ENCODE measurements at places on chromosomes 3 and 15.

- no peak for DNase-seq
Measured at GRCh38 chr3:160607826-160608225, 42.5 kb upstream of the KPNA4 start.

DNA sequence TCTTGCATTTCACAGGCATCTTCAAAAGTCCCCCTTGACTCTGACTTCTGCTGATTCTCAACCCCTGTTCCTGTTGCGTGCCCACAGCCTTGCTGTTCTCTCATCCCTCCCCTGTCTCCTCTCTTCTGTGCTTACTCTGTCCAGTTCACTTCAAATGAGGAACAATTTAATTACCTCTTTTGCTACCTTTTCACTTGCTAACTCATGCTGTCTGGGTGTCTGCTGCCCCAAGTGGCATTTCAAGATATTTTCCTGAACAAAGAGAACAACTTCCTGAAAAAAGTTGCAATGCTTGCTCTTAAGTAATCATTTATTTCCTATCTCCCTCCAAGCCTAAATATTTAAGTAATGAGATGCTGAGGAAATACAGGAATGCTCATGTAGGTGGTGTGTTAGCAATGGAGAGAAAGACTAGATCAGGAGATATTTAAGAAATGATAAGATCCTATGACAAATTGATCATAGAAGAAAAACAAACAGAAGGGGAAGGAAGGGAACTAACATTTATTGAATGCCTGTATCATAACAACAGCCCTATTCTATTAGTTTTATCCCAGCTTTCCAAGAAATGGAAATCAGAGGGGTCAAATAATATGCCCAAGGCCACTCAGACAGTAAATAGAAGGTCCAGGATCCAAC lies 42.2 kb downstream of the SV2B start:
- DNase-seq, result no peak

DNA sequence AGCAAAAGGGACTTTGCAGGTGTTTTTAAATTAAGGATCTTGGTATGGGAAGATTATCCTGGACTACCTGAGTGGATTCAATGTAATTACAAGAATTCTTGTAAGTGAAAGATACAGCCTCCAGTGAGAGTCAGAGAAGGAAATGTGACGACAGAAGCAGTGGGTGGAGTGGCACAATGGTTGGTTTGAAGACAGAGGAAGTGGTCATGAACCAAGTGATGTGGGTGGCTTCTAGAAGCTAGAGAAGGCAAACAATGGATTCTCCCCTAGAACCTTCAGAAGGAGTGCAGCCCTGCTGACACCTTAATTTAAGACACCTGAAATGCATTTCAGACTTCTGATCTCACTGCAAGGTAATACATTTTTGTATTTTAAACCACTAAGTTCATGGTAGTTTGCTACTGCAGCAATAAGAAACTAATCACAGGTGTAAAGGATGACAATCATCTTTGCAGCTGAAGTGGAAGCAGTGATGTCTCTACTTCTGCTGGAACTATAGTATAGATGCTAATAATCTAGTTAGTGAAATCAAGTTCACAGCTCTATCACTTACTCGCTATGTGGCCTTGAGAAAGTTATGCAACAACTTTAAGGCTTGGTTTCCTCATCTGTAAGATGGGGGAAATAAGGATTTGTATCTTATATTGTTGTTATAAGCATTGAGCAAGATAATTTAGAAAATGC lies 403.4 kb upstream of the SUCLG2 start:
- no peak for DNase-seq

DNA sequence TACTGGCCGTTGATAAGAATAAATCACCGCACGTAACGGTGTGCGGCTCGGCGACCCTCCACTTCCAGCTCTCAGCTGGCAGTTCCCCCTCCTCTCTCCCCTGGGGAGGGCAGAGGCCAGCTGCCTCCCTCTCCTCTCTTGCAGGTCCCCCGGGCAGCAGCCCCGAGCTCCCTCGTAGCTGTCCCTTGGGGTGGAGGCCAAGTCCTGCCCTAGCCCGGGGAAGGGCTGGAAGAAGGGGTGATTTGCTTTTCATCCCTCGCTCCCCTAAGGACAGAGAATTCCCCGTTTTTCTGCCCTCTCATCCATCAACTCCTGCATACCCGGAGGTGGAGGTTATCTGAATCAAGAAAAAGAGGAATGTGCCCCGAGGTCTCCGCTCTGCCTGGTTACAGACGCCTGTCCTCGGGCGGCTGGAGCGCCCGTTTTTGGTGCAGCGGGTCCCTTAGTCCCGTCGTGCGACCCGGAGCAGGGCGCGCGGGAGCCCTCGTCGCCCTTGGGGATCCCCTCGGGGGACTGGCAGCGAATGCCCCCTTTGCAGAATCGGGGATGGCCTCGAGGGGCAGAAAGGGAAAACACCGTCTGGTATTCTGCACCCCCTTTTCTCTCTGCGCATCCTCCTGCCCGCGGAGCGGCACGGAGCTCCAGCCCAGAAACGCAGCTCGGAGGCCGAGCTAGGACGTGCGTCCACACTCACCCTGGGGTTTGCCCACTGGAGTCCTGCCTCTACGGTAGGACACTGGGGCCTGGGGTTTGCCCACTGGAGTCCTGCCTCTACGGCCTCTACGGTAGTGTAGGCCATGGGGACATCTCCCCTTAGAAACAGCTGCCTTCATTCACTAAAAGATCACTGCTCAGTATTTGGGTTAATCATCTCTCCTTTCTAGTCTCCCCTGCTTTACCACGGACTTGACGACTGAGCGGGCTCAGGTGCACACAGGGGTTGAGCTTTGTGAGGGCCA lies 2.2 kb downstream of the PTPRG start:
- DNase-seq, result no peak

DNA sequence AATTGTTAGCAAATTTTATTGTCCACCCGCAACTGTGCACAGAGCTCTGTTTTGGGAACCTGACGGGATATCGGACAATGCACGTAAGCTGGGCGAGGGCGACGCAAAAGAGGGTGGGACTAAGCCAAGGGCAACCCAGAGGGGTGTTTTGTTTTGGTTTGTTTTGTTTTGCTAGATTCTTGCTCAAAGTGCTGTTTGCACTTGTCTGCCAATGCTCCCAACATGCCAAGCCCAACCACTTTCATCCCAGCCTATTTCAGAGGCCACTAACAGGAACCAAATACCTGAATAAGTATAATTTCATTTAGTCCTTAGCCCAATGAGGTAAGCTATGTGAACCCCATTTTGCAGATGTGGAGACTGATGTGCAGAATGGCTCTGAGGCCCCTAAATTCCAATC lies 9.7 kb upstream of the CMTM7 start:
- DNase-seq, result no peak

DNA sequence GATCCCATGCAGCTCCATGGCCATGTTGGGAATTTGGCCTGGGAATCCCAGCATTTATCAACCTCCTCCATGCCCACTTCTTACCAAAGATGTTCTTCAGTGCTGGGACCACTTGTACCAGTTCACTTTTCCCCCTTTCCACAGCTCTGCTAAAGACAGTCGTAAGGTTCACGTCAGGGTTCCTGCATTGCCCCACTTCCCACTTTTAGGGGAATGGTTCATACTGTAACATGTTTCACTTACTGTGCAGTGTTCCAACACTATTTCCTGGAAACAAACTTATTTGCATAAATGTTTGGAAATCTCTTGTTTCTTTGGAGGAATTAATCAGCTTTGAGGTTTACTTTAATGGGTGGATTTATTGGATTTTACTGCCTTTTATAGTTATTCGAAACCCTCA lies 17.0 kb downstream of the APH1B start:
- DNase-seq, result no peak

- no peak for DNase-seq
Measured at GRCh38 chr3:4827767-4828166, 151.5 kb upstream of the BHLHE40 start.

DNA sequence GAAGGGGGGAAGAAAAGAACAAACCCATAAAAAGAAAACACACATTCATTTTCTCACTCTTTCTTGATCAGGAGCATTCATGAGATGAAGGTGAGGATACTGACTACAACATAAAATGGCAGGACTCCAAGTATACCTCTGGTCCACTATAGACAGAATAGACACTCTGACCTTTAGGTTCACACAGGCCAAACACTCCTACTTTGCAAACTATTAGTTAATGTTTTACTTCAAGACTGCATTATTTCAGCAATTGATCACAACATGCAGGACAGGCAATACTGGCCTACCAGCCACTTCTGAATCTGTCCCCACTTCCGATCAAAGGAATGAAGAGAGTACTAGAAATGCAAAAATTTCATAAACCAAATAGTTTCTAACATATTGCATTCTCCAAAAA lies 47.0 kb downstream of the LRRFIP2 start:
- no peak for DNase-seq

DNA sequence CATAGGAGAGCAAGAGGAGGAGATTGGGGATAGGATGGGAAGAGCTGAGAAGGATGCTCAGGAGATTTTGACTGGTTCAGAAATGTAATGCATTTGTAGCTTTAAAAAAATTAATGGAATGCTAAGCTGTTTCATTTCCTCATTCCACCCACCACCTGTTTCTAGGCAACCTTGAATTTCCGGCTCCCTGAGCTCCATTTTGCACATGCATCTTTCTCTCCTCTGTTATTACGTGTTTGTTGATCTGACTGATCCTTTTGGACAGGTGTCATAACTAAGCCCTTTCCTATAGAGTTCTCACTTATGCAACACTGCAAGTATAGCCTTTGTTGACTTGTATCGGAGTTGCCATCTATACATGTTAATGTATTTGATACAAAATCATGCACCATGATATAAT lies 4.3 kb downstream of the TMPRSS7 start:
- DNase-seq, result no peak

DNA sequence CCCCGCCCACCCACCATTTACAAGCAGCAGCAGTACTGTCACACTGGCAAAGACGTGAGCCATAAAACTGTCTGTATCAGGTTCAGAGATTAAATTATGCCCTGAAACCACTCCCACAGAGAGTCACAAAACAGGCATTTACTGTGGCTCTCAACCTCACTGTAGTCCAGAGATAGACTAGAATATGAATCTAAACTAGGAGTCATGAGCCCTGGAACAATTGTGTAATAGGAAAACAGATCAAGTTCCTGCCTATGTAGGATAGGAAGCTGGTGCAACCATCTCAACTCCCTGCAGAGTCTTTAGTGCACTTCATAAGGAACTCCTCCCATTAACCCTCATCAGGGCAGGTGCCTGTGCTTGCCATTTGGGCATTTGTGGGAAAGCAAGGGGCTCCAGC lies 61.7 kb downstream of the FAM227B start:
- DNase-seq, result peak; percentile 31

- DNase-seq, result no peak
Measured at GRCh38 chr3:195570344-195570743, 13.4 kb downstream of the APOD start.

DNA sequence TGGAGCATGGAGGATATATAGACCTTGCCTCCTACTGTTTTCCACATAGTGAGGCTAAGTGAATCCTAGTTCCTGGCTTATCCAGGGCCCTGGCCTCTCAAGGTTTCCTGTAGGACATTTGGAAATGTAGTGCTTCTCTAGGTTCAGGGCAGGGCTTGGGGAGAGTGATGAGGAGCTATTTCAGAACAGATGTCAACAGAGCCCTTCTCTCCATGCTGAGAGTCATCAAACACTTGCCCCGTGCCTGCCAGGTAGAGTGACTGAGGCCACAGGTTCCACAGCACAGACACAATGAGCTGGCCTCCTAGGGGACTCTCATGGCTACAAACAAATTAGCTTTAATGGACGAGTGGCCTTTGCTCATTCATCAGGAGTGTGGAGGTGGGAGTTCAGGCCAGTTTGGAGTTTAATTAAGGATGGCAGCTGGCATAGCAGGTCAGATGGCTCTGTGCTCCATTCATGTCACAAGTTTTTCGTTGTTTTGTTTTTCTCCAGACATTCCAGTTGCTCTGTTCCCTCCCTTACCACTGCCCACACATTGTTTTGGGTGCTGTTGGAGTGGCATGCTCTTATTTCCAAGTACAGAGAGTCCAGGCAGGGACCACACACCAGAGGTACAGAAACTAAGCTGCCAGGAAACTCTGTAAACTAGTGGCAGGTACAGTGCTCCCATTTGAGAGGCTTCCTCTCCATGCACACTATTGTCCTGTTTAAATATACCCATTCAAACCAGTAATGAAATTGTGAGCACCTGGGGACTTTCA lies 189.8 kb downstream of the RYR3 start:
- DNase-seq, result no peak

GRCh38 chr3:46435081-46435726 lies 28.1 kb downstream of the CCRL2 start:
- no peak for DNase-seq

DNA sequence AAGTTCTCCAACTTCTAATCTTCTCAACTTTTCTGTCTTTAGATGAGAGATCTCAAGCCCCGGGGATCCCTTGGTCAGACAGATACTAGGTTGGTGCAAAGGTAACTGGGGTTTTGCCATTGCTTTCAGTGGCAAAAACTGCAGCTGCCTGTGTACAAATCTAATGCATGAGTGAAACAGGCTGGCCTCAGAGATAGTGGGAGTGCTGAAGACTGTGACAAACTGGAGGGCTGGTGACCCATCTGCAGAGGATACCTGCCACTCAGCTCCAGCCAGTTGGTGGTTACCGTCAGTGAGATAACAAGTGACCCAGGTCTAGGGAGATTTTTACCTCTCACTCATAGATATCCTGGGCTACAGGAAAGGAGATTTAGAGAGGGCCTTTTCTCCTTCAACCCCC lies 85.7 kb downstream of the RYR3 start:
- DNase-seq, result no peak

GRCh38 chr3:187361835-187362234 lies 6.3 kb upstream of the RTP4 start:
- DNase-seq, result no peak

DNA sequence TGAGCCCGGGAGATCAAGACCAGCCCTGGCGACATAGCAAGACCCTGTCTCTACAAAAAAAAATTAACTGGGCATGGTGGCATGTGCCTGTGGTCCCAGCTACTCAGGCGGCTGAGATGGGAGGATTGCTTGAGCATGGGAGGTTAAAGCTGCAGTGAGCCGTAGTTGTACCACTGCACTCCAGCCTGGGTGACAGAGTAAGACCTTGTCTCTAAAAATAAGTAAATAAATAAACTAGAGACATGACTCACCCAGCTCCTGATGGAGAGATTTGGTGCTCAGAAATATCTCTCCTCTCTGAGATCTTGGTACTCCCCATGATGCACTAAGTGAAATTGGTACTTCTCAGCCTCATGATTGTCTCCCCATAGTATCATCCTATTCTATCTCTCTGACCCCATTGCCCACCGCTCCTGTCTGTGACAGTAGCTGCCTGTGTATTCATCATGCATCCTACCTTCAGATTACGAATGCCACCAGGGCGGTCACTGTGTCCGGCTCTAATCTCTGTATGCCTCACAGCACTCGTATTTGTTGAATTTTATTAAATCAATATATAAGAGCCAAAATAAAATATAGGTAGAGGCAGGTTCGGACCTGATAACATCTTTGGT lies 50.9 kb downstream of the ABHD2 start:
- no peak for DNase-seq

DNA sequence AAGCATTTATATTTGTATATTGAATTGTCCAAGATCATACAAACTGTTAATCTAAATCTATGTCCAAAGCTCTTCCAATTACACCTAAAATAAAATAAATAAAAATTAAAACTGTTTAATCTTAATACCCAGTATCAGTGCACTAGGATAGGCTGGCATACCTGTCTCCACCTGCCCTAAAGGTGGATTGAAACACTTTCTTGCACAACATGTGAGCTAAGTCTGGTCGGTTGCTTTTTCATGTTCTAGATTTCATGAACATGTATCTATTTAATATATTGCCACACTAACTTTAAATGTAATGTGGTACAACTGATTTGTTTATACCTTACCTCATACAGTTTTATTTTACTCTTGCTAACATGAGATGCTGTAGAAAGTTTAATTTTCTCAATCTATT lies 193.0 kb downstream of the VGLL3 start:
- DNase-seq, result no peak

- DNase-seq, result no peak
Measured at GRCh38 chr3:69426291-69426966, 40.5 kb upstream of the FRMD4B start.

GRCh38 chr3:13655061-13655913 lies 106.4 kb downstream of the FBLN2 start:
- no peak for DNase-seq

All from stromal cell of bone marrow (primary cell).